ENCODE measurements at places on chromosomes 12 and 14.

DNA sequence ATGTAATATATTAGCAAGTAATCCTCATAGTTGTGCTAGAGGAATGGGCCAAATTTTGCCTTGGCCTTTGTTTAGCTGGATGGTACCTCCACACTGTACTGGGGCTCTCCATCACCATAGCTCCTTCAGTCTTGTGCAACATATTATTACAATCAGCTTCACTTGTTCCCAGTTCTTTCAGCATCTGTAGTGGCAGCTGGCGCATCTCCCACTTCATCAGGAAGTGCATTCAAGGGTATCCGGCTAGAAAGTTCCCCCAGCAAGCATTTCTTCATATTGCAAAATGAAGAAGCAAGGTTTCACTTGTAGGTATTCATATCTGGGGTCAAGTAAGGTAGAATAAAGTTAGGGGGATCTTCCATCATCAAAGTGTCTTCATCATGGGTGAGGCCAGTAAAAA lies 123.7 kb downstream of the IGF1 start:
- no peak for DNase-seq

DNA sequence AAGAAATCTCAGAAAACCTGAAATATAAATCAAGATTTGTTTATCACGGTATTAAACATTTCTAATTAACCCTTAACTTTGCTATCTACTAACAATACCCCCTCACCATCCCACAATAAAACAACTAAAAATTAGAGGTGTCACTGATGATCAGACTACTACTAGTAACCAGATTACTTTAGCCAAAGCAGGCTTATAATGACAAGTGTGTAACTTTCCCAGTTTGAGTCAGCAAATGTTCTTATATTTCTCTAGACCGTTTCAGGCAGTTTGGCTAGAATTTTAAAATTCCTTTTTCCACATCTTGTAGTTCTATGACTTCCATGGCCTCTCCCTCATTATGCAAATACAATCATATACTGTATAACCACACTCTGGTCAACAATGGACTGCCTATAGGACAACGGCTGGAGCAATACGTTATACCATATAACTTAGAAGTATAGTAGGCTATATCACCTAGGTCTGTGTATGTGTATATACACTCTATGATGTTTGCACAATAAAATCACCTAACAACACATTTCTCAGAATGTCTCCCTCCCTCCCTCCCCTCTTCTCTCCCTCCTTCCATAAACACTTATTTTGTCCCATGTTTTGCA lies 102.1 kb downstream of the DENND5B start:
- no peak for DNase-seq

DNA sequence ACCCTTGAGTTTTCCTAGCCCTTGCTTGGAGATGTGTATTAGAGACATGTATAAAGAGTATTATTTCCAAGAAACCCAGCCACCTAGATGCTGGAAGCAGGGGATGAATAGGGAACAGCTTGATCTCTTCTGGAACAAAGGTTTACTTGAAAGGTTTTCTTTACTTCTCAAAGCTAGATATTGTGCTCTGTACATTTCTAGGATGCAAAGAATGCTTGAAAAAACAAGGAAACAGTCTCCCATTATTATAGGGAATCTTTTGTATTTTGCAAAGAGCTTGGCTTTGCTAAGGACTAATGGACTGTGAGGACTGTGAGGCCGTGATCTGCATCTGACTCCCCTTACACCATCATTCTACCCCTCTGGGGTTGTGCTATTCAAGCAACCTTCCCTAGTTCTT lies 77.9 kb downstream of the PRICKLE1 start:
- DNase-seq: no peak

GRCh38 chr12:15662303-15662980 lies 126.7 kb downstream of the EPS8 start:
- no peak for DNase-seq

GRCh38 chr12:23893611-23894010 lies 55.9 kb downstream of the SOX5 start:
- DNase-seq: no peak

DNA sequence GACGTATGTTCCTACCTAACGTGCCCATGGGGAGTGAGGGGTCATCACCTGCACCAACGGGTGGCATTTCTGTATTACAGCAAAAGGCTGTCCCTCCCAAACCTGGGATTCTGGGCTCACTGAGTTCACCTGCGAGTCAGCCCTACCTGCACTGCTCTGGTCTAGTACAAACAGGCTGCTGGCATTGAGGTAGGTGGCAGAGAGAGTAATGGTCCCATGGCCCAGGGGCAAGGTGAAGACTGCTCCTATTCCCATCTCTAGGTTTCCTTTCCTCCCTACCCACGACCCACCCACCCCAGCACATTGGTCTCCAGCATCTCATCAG lies 421 bp downstream of the SUOX start:
- DNase-seq: no peak

DNA sequence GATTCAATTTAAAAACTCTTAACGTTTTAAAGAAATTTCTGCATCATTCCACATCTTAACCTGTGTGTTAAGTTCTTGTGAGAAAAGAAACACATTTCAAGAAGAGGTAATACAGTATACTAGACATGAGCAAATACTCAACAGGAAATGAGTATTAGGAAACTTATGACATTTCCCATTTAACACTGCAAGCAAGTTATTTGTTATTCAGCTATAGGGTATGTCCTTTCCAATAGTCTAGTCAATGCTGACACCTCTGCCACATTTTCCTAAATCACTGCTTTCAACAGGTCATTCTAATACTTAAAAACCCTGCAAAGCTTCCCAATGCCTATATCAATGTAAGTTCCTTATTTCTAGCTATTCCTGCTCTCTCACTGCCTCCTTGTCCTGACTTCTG lies 93.1 kb downstream of the DDHD1 start:
- no peak for DNase-seq

- no peak for DNase-seq
These were observed 9.8 kb downstream of the ZNF605 start for GRCh38 chr12:132946246-132946820.

GRCh38 chr14:100832311-100832960 lies 6.5 kb downstream of the MEG3 start:
- DNase-seq: no peak
